ENCODE measurements at places on chromosomes 1 and 21. TPM values are rescaled to one million over a fixed set of nuclear protein-coding genes. Genes with fewer than 3 reads are reported as not detected.

RIPPLY3 gene
- 0.17 TPM for total RNA-seq

OLIG1 gene
- not detected for total RNA-seq

RXFP4 gene
- not detected for total RNA-seq

CD5L gene
- not detected for total RNA-seq

IVL gene
- total RNA-seq, result 1.9 TPM
